ENCODE measurements at places on chromosomes 2 and 18. TPM values are rescaled to one million over a fixed set of nuclear protein-coding genes. Genes with fewer than 3 reads are reported as not detected.

The ADRA2B gene
- total RNA-seq: 0.16 TPM

The ANKRD30BL gene
- not detected for total RNA-seq

GRCh38 chr18:57436191-57436964, 1.2 kb downstream of the ONECUT2 start:
- H3K4me3 ChIP-seq: no peak overlapping the region
- no peaks in the 10 kb centered on the region for H3K36me3 ChIP-seq
- H3K27me3 ChIP-seq: peaks cover 24% of the 10 kb centered on the region

DNA sequence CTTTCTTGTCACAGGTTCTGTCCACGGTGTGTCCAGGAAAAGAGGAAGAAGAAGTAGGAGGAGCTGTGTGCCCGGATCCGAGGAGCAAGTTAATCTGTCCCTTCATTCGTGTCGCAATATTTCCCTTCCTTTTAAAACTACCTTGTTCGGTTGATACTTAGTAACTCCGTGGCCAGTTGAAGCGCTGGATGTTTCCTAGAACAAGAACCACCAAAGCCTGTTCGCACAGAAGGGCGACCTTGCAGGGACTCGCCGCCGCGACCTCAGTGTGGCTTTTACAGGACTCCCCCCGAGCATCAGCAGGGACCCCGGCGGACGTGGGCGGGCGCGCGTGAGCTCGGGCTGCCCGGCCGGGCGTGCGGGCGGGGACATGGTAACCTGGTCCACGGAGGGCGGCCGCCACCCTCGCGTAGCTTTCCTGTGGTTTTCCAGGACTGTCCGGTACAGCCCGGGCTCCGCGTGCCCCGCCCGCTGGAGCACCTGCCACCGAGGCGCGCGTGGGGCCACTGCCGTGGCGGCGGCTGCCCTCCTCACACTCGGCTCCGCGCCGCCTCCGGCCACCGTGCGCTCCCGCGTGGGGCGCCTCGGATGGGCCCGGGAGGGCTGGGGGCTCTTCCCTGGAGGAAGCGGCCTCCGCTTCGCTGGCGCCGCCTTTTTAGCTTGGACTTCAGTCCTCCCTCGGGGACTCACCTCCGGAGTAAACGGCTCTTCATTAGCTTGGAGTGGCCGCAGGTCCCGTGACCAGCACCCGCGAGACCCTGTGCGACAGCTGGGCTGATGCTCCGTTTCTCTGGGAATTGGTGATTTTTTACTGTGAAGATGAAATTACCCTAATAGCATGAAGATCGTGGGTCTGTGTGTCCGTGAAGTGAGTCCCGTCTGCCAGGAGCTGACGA, 9.2 kb upstream of the D2HGDH start:
- H3K36me3 ChIP-seq: peaks cover 14% of the 10 kb centered on the region
- no peak overlapping the region for H3K4me3 ChIP-seq
- no peak overlapping the region for H3K27ac ChIP-seq
- no peaks in the 10 kb centered on the region for H3K27me3 ChIP-seq
- H3K4me1 ChIP-seq: no peaks in the 10 kb centered on the region

GRCh38 chr2:47360283-47360682, 42.7 kb upstream of the MSH2 start:
- no peak for DNase-seq
- peaks cover 2% of the 10 kb centered on the region for H3K27me3 ChIP-seq
- H3K27ac ChIP-seq: no peak overlapping the region
- H3K4me1 ChIP-seq: no peaks in the 10 kb centered on the region

DNA sequence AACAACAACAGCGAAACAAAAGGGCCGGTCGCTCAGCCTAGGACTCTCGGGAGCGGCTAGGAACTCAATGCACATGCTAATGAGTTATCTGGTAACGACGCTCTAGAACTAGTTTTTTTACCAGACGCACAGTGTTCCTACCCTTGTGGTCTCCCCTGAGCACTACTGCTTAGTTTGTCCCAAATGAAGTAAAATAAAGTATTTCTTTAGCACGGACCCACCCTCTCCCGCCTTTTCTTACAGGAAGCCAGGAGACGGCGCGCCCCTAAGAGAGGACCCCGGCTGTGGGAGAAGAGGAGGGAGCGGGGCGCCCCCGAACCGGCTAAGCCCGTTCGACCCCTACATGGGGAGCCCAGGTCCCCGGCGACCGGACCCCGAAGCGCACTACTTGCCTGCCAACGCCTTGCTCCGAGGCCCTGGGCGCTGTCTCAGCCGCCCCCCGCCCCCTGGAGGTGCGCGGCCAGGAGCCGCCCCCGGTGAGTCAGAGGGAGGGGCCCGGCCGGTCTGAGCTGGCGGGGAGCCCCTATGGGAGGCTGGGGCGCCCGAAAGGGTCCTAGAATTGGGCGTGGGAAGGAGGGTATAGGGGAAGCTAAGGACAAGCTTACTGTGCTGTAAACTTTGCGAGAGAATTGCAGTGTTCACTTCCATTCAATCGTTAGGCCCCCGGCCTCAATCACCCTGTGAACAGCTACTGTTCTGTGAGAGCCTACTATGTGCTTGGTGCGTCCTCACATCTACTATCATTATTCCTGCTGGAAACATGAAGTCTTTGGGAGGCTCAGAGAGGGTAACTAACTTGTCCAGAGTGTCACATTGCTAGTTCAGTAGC, 3.6 kb upstream of the CAPG start:
- no peak for DNase-seq
- H3K36me3 ChIP-seq: no peaks in the 10 kb centered on the region
- peak overlapping the region; percentile 12 for H3K4me3 ChIP-seq

GRCh38 chr2:172275239-172275638, 152.1 kb upstream of the ITGA6 start:
- DNase-seq: no peak
- H3K27me3 ChIP-seq: no peaks in the 10 kb centered on the region
- H3K4me3 ChIP-seq: no peak overlapping the region
- peaks cover 14% of the 10 kb centered on the region for H3K4me1 ChIP-seq
- H3K27ac ChIP-seq: no peak overlapping the region

DNA sequence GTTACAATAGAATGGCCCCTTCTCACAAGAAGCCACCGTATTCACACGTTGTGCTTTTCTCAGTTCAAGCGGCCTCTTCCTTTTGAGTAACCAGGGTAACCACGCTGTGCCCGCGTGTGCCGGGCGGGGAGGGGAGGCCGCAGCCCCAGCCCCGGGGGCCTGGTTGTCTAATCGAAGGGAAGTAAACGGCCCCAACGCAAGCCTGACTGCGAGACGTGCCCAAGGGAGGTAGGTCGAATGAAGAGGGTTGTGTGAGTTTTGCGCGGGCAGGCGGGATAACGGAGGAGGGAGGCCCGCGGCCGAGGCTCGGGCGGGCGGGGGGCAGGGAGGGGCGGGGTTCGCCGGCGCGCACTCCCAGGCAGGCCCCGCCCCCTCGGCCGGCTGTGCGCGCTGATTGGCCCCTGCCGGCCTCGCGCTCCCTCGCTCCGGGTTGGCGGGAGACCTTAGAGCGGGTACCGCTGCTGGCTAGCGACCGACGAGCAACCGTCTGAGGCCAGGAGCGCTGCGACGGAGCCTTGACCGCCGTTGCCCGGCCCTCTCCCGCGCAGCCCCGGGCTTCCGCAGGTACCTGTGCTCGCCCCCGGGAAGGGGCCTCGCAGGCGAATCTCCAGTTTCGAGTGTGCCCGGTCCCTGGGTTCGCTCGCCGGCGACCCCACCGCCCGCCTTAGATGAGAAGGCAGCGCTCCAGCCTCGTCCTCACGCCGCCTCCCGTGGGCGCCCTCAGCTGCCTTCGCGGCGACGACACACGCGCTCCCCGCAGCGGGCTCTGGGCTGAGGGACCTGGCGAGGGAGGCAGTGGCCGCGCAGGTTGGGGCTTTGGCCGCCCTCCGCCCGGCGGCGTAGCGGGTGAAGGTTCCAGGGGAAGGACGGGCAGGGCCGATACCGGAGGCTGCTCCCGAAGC, at the start of gene SPDYA:
Gene SPDYA (plus strand): TSS at position 451 of the 902 bp plus-strand sequence. CDS start 5,181 bp downstream, outside the sequence.
- no peak within 1 kb of the TSS for H3K27ac ChIP-seq
- no peaks in the 10 kb centered on the region for H3K36me3 ChIP-seq
- H3K4me3 ChIP-seq: peak within 1 kb of the TSS; percentile 66
- H3K4me1 ChIP-seq: peaks cover 3% of the 10 kb centered on the region
- H3K27me3 ChIP-seq: no peaks in the 10 kb centered on the region
- peak; percentile 71 for DNase-seq

DNA sequence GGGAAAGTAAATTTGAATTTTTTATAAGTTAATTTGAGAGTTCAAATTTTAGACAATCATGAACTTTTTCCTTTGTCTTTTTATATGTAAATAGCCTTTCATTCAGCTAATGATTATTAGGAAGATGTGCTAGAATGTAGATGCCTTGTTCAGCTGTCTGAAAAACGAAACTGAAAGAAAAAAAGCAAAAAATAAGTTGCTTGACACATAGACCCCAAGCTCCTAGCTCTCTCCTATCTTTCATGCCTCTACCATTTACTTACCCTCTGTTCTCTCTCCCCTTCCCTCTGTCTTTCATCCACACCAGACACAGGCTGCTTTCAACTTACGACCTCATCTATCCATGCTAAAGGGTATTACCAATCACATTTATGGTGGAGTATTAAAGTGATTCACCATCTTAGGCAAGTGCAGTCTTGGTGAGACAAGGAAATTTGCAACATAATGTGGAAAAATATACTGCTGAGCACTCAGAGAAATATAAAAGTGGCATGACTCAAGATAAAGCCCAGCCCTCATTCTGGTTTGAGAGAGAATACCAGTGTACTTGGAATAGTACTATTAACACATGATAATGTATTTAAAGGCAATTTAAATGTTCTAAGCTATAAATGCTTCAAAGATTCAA, 425.6 kb downstream of the SUCLG1 start:
- H3K27ac ChIP-seq: no peak overlapping the region
- no peaks in the 10 kb centered on the region for H3K36me3 ChIP-seq
- no peak for DNase-seq
- no peaks in the 10 kb centered on the region for H3K4me1 ChIP-seq
- no peak overlapping the region for H3K4me3 ChIP-seq
- H3K27me3 ChIP-seq: no peaks in the 10 kb centered on the region

DNA sequence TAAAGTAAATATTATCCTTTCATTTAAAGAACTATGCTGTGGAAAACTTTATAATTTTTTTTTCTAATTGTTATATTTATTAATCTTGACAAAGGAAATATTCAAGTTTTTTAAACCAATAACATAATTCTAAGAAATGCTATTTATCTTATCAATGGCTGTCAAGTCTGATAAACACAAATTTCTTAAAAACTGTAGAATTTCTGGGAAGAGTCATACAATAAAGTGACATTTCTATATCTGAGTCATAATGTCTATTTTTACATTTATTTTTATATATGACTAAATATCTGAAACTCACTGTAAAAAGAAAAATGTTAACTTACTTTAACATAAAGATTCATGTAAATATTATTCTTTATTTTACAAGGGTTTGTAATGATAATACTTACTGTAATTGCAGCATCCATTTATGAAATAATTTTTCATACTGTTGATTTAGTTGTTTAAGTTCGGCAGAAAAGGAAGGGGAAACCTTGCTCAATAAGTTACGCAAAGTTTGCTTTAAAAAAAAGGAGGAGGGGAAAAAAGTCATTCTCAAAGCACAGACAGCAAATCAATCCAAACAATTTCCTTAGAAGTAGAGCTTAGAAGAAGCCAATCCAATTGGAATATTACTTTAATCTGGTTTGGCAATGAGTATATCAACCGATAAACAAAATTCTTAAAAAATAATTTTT, 32.4 kb downstream of the ORC2 start:
- no peak overlapping the region for H3K4me3 ChIP-seq
- H3K27ac ChIP-seq: no peak overlapping the region
- no peaks in the 10 kb centered on the region for H3K4me1 ChIP-seq
- H3K27me3 ChIP-seq: no peaks in the 10 kb centered on the region

GRCh38 chr2:64598226-64598625, 55.5 kb downstream of the SERTAD2 start:
- H3K27me3 ChIP-seq: no peaks in the 10 kb centered on the region
- peaks cover 2% of the 10 kb centered on the region for H3K36me3 ChIP-seq
- no peak overlapping the region for H3K4me3 ChIP-seq
- H3K4me1 ChIP-seq: no peaks in the 10 kb centered on the region

GRCh38 chr2:168198476-168199207, 48.8 kb downstream of the STK39 start:
- DNase-seq: no peak
- no peaks in the 10 kb centered on the region for H3K36me3 ChIP-seq
- H3K27me3 ChIP-seq: no peaks in the 10 kb centered on the region
- H3K4me3 ChIP-seq: no peak overlapping the region
- no peak overlapping the region for H3K27ac ChIP-seq

Data from T-cell (primary cell).